Hair follicular keratinocyte (primary cell): ENCODE measurements at places on chromosomes 2 and 18. TPM values are rescaled to one million over a fixed set of nuclear protein-coding genes. Genes with fewer than 3 reads are reported as not detected.

Gene SH3BP4
- total RNA-seq, result 35.1 and 40.7 TPM in 2 replicates

Gene POTEE
- total RNA-seq, result not detected in 2 replicates

Gene MYL12A
- total RNA-seq, result 639 and 729 TPM in 2 replicates

Gene EFR3B
- 0.55 and 0.61 TPM in 2 replicates for total RNA-seq

Gene FAP
- 8.5 and 20.7 TPM in 2 replicates for total RNA-seq

Gene SIX2
- total RNA-seq, result 0.08 TPM in 1 of 2 replicates, not detected in the other

Gene MYO1B
- 194 and 244 TPM in 2 replicates for total RNA-seq

Gene GPR39
- 5.5 and 7.3 TPM in 2 replicates for total RNA-seq

Gene CTAGE1
- total RNA-seq, result not detected in 2 replicates

Gene RSAD2
- total RNA-seq, result not detected in 2 replicates

Gene ANKRD29
- total RNA-seq, result 4.1 and 8.5 TPM in 2 replicates

Gene TMEM182
- total RNA-seq, result 3.3 and 4.1 TPM in 2 replicates

Gene TUBA4B
- total RNA-seq, result not detected in 2 replicates

Gene SAG
- total RNA-seq, result not detected in 2 replicates

Gene KIF3C
- total RNA-seq, result 16.3 and 22.1 TPM in 2 replicates

Gene DSG4
- total RNA-seq, result under 0.01 TPM in 1 of 2 replicates, not detected in the other

Gene GAREM2
- 0.19 and 0.94 TPM in 2 replicates for total RNA-seq

Gene SNTG2
- total RNA-seq, result 0.55 TPM in 1 of 2 replicates, not detected in the other

Gene SLC14A1
- not detected in 2 replicates for total RNA-seq

Gene ACTG2
- 0.15 TPM in 1 of 2 replicates, not detected in the other for total RNA-seq

Gene LYPD6
- total RNA-seq, result 7.0 and 9.6 TPM in 2 replicates

Gene CDKL4
- total RNA-seq, result not detected in 2 replicates

Gene SLC30A3
- not detected in 2 replicates for total RNA-seq
